ENCODE measurements at places on chromosomes 11 and 22.

GRCh38 chr11:68450711-68451110 lies 9.8 kb upstream of the PPP6R3 start:
- no peak for DNase-seq

DNA sequence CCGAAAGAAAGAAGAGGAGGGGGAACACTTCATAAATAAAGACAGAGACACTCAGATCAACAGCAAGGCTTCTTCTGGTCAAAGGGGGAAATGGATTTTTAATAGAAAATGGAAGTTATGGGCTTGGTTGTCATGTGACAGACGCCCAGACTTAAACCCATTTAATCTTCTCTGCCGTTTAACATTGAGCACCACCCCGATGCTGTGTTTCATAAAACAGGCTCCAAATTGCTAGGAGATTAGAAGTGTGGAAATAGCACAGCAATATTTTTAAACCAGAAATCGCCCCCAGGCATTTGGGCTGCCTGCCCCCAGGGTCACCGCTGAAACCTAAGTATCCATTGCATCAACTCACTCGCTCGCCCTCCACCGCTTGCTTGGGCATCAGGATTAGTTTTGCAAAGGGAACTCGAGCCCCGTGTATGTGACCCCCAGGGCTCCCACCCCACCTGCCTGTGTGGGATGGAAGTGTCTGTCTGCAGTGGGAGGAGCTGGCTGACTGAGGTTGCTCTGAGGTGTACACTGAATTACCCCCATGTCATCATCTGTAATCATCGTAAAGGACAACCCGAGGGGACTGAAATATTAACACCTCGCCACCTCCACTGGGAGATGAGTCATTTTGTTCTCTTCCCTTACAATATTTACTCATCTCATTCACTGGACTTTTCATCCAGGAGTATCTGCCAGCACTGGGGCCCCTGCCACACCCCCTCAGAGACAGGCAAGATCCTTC lies 10.7 kb downstream of the DSCAML1 start:
- DNase-seq, result no peak

GRCh38 chr11:37972691-37973090 lies 1374.7 kb upstream of the RAG2 start:
- no peak for DNase-seq

GRCh38 chr11:124799348-124800225 lies 619 bp downstream of the MSANTD2 start:
- DNase-seq, result no peak

- no peak for DNase-seq
Measured at GRCh38 chr22:31933816-31934482, 10.4 kb upstream of the YWHAH start.

DNA sequence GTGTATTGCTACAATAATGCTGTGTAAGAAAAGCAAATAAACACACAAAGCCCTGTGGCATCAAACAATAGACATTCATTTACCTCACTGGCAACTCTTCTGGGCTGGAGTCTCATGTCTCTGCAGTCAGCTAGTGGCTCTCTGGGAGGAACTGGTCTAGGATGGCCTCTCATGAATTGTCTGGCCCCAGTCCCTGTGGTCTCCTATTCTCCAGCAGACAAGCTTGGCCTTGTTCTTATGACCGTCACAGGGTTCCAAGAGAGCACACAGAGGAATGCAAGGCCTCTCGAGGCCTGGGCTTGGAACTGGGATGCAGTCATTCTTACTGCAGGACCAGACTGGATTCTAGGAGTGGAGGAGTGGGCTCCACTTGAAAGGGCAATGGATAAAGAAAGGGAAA lies 141.2 kb upstream of the NTM start:
- peak; percentile 82 for DNase-seq

DNA sequence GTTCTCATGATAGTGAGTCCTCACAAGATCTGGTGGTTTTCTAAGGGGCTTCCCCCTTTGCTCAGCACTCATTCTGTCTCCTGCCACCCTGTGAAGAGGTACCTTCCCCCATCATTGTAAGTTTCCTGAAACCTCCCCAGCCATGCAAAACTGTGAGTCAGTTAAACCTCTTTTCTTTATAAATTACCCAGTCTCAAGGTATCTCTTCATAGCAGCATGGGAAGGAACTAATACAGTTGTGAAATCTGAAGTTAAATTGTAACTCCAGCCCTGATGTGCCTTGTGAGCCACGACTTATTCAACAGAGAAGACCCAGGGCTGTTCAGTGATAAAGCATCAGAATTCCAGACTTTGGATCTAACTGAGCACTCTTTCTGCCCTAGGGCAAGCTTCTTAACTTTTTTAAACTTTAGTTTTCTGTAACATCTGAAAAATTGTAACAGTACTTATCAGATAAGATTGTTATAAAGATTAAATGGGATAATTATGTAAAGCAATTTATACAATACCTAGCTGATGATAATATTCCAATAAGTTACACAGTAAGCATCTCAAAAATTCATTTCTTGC lies 220.0 kb downstream of the TRPC6 start:
- DNase-seq, result no peak

- DNase-seq, result no peak
Measured at GRCh38 chr11:30131535-30131934, 99.3 kb upstream of the FSHB start.

DNA sequence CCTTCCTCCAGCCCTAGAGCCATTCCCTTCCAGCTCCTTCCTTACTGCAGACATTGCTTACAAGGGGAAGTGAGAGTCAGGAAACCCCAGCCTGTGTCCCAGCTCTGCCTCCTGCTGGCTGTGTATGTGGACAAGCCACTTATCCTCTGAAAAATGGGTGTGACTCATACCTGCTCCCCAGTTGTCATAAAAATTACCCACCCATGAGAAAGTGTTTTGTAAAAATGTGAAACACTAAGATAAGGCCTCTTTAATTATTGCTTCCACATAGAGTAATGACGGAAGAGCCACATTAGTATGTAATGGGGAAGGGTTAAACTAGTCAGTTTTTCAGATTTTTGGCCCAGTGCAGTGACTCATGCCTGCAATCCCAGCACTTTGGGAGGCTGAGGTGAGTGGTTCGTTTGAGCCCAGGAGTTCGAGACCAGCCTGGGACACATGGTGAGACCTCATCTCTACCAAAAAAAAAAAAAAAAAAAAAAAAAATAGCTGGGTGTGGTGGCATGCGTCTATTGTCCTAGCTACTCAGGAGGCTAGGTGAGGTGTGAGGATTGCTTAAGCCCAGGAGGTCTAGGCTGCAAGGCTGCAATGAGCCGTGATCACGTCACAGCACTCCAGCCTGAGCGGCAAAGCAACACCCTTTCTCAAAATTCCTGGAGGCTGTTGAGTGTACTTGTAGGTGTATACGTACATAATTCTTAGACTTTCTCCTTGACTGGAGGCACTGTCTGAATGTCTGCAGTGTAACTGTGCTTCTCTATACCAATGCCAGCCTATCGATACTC lies 84.9 kb downstream of the CTTN start:
- DNase-seq, result peak; percentile 34

DNA sequence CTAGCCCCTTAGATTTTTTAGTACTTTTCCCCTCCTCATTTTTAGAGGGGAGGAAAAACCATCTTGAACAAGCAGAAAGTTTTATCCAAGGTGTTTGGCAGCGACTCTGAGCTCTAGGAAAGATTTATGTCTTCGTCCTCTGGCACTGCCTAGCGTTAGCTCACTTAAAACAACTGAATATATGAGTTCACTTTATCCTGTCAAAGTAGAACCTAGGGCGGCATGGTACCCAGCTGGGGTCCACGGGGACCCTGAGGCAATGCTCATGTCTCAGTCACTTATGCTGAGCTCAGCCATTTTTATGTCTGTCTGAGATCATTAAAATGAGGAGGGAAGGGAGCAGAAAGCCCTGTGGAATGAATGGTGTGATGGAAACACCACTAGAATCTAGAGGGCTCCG lies 14.2 kb upstream of the VSIG10L2 start:
- no peak for DNase-seq

GRCh38 chr11:112174789-112175598 lies at the start of gene BCO2:
Gene BCO2, plus strand, starts transcription at chr11:112175512. Its CDS starts 90 bp downstream, at chr11:112175602.
- peak; percentile 95 for DNase-seq

DNA sequence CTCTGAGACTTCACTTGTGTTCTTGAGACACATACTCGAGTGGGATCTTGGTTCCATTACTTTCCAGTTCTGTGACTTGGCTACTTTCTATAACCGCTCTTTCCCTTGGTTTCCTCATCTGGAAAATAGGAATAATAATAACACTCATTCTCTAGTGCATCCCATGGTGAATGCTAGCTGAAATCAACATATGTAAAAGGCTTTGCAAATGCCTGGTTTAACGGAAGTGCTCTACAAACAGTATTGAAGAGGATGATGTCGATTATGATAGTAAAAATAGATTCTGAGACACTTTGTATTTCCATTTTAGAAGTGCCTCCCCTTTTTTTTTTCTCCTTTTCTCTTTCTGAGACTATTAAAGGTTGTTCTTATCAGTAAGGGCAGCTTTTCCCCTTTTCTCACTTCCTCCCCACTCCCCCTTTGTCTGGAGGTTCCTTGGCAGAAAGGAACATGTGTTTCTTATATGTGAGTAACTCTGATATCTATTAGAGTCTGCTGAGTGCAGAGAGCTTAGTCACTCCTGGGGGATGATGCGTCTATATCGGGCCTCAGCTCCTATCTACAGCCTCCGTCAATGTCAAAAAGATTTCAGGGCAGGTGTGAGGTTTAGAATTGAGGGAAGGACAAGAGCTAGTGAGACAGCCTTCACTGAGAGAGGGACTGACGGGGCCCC lies 489.3 kb downstream of the NTM start:
- no peak for DNase-seq

GRCh38 chr11:100315946-100316345 lies 371.1 kb upstream of the ARHGAP42 start:
- no peak for DNase-seq

GRCh38 chr11:19352771-19353160 lies 112.0 kb upstream of the E2F8 start:
- DNase-seq, result no peak

- DNase-seq, result no peak
Measured at GRCh38 chr11:113138731-113139130, 175.7 kb upstream of the TTC12 start.
